Activated T-helper 2 cell treated with anti-CD3 and anti-CD28 coated beads, Interferon-gamma antibody, Interleukin-2, Interleukin-4, amounts not matched to agents 10 μg/mL and 5 μg/mL and 100 μg/mL, durations not matched to agents 14 hours and 24 hours and 36 hours (primary cell): ENCODE measurements at places on chromosomes 4 and X. TPM values are rescaled to one million over a fixed set of nuclear protein-coding genes. Genes with fewer than 3 reads are reported as not detected.

GRCh38 chrX:54178100-54178940, 4.7 kb downstream of the FAM120C start:
- H3K4me1 ChIP-seq: peaks cover 51% of the 10 kb centered on the region
- H3K36me3 ChIP-seq: peaks cover 62% of the 10 kb centered on the region
- H3K4me3 ChIP-seq: no peak overlapping the region
- no peak for DNase-seq
- peak overlapping the region; percentile 30 for H3K27ac ChIP-seq

DNA sequence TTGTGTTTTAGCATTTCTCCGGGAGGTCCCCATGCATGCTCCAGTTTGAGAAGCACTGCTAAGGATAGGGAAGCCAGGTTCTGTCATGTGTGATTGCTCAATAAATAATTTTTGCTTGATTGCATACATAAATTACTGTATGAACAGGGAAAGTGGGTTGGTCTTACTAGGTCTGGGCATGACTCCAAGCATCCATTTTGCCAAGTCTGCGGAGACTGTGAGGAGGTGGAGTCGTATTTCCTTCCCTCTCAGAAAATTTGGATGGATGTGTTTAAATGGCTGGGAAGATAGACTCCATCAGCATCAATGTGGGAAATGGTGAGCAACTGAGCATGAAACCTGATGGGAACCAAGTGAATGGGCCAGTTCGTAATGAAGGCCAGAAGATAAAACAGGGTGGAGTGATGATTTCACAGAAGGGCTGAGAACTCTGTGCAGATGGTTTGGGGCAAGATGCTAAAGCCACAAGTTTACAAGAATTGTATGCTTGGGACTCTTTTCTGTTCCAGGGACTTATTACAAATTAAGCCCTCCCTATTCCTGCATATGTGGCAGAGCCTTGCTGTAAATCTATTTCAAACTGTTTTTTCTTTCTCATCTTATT, 84.1 kb downstream of the NHS start:
- no peaks in the 10 kb centered on the region for H3K4me1 ChIP-seq
- no peak overlapping the region for H3K27ac ChIP-seq
- H3K36me3 ChIP-seq: no peaks in the 10 kb centered on the region

DNA sequence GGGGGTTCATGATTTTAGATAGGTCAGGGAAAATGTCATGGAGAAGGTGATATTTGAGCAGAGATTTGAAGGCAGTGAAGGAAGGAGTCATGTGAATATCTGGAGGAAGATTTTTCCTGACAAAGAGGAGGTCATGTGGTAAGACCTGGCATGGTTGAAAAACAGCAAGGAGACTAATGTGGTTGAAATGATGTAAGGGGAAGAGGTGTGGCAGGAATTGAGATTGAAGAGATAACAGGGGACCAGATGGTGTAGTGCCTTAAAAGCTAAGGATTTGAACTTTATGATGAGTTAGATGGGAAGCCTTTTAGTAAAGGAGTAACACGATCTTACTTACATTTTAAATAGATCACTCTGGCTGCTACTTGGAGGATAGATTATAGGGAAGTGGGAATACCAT, 210.9 kb downstream of the RTL9 start:
- no peak overlapping the region for H3K27ac ChIP-seq
- no peak for DNase-seq
- H3K27me3 ChIP-seq: no peaks in the 10 kb centered on the region
- no peaks in the 10 kb centered on the region for H3K36me3 ChIP-seq
- peaks cover 7% of the 10 kb centered on the region for H3K4me1 ChIP-seq
- no peak overlapping the region for H3K4me3 ChIP-seq

DNA sequence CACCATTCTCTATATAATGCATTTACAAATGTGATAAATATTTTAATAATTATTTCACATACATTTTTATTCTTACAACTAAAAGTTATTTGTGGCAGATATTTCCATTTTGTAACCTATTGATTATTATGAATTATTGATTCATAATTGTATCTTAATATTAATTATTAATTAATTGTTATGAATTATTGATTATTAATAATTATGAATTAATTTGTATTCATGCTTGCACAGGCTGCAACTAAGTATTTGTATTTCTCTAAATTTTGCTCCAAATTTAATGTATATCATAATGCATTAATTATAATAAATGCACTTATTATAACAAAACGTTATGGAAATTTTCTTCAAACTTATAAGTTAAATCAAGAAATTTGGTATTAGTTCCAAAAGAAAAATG, 929.7 kb downstream of the PCDH7 start:
- H3K36me3 ChIP-seq: no peaks in the 10 kb centered on the region
- H3K27me3 ChIP-seq: no peaks in the 10 kb centered on the region
- DNase-seq: no peak
- no peak overlapping the region for H3K4me3 ChIP-seq

GRCh38 chrX:43386875-43387274, 269.2 kb upstream of the MAOA start:
- H3K27ac ChIP-seq: no peak overlapping the region
- DNase-seq: no peak
- no peaks in the 10 kb centered on the region for H3K27me3 ChIP-seq
- no peaks in the 10 kb centered on the region for H3K36me3 ChIP-seq
- peaks cover 3% of the 10 kb centered on the region for H3K4me1 ChIP-seq

DNA sequence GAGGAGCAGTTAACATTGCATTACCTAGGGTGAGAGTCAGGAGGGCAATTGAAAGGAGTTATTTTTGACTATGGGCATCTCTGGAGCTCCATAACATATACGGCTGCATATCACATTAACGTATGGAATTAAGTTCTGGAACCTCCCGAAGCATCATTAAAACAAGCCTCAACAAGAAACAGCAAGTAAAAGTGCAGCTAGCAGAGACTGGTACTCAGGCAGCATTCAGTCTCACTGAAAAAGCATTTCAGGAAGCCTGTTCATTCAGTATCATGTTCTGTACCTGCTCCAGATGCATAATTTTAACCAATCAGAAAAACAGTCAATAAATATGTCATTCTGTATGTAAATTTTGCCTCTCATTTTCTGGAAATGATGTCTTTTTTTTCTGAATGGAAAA, 299.6 kb downstream of the EPHA5 start:
- H3K4me1 ChIP-seq: no peaks in the 10 kb centered on the region
- no peak overlapping the region for H3K27ac ChIP-seq
- no peaks in the 10 kb centered on the region for H3K36me3 ChIP-seq
- H3K27me3 ChIP-seq: no peaks in the 10 kb centered on the region
- DNase-seq: no peak
- H3K4me3 ChIP-seq: no peak overlapping the region

GRCh38 chr4:127244515-127244914, 388.2 kb upstream of the INTU start:
- no peaks in the 10 kb centered on the region for H3K27me3 ChIP-seq
- no peak overlapping the region for H3K27ac ChIP-seq
- no peaks in the 10 kb centered on the region for H3K36me3 ChIP-seq
- DNase-seq: no peak
- H3K4me3 ChIP-seq: no peak overlapping the region

DNA sequence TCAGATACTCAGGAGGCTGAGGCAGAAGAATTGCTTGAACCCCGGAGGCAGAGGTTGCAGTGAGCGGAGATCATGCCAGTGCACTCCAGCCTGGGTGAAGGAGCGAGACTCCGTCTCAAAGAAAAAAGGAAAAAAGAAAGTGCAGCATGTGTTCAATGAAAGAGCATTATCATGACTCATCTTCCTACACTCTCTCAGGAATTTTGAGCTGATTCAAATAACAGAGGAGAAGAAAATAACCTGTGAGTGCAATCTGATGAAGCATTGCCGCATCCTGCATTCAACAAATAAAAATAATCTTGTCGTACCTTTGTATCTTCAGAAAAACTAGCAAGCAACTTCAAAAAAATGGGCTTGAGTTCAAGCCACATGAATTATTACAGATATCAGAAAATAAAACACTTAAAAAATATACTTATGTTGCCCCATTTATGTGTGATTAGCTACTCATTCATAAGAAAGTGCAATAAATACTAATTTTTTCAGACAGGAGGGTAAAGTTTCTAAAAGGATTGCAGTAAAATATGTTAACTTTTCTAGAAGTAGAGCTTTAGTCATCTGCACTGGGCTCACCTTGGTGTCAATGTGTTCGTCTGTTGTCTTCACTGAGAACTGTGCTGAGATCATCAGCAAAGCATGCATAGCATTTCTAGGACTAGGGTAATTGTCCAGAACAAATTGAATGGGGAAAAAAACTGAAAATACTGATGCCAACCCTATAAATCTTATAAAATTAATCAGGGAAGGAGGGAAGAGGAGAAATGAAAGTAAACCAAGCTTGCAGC, 90.4 kb upstream of the VCX3B start:
- H3K4me3 ChIP-seq: no peak overlapping the region
- H3K36me3 ChIP-seq: no peaks in the 10 kb centered on the region
- no peak overlapping the region for H3K27ac ChIP-seq
- DNase-seq: no peak
- no peaks in the 10 kb centered on the region for H3K27me3 ChIP-seq

DNA sequence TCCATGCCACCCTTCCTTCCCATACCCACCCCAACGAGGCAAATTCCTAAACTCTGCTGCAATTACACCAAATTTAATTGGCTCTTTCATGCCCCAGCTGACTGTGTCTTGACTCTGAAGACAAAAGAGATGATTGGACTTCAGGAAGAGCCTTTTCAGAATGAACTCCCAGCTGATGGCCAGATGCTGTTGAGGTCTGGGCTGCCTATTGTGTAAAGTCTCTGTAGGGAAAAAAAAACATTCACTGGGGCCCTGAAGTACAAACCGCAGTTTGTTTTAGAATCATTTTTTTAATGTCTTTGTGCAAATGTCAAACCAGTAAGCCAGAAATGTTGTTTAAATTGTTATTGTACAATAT, 174.8 kb downstream of the HHIP start:
- no peak overlapping the region for H3K27ac ChIP-seq
- no peaks in the 10 kb centered on the region for H3K27me3 ChIP-seq
- no peak overlapping the region for H3K4me3 ChIP-seq
- DNase-seq: no peak
- H3K36me3 ChIP-seq: no peaks in the 10 kb centered on the region

- no peaks in the 10 kb centered on the region for H3K27me3 ChIP-seq
- no peak overlapping the region for H3K27ac ChIP-seq
Observed at GRCh38 chrX:71245159-71245558, 8.8 kb downstream of the ZMYM3 start.

DNA sequence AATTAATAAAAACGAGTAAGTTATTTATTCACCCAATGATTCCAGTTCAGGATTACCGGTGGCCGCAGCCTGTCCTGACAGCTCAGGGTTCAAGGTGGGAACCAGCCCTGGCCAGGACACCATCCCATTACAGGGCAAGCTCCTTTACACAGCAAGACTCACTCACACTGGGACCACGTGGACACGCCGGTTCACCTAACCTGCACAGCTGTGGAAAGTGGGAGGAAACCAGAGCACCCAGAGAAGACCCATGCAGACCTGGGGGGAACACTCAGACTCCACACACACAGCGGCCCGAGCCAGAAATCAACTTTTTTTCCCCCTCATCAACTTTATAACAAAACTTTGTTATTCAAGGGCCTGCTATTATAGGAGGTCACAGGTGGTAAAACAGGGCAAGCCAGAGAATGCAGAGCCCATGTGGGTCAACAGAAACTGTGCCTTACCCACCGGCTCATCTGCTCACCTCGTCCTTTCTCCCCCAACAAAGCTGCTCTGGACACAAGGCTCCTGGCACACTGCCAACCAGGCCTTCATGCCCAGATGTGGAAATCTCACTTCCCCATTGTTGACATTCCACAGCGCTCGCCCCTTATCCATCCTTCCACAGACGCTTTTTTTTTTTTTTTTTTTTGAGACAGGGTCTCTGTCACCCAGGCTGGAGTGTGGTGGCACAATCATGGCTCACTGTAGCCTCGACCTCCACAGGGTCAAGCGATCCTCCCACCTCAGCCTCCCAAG, 8.0 kb upstream of the ODAPH start:
- H3K27me3 ChIP-seq: no peaks in the 10 kb centered on the region
- no peak for DNase-seq
- no peak overlapping the region for H3K27ac ChIP-seq

GRCh38 chr4:165502916-165503907, 124.4 kb downstream of the CPE start:
- H3K27ac ChIP-seq: no peak overlapping the region
- no peak for DNase-seq
- no peaks in the 10 kb centered on the region for H3K36me3 ChIP-seq

GRCh38 chrX:125378205-125378604, 58.5 kb downstream of the TEX13C start:
- H3K4me3 ChIP-seq: no peak overlapping the region
- no peaks in the 10 kb centered on the region for H3K27me3 ChIP-seq
- H3K27ac ChIP-seq: no peak overlapping the region
- no peaks in the 10 kb centered on the region for H3K36me3 ChIP-seq

GRCh38 chrX:17377795-17378194, 2.8 kb downstream of the NHS start:
- peaks cover 29% of the 10 kb centered on the region for H3K27me3 ChIP-seq
- no peaks in the 10 kb centered on the region for H3K36me3 ChIP-seq
- DNase-seq: no peak
- no peak overlapping the region for H3K4me3 ChIP-seq

GRCh38 chr4:119663160-119663788, 34.7 kb upstream of the PDE5A start:
- no peak overlapping the region for H3K27ac ChIP-seq
- no peaks in the 10 kb centered on the region for H3K4me1 ChIP-seq
- no peaks in the 10 kb centered on the region for H3K36me3 ChIP-seq
- no peaks in the 10 kb centered on the region for H3K27me3 ChIP-seq

- H3K27ac ChIP-seq: no peak overlapping the region
- no peak for DNase-seq
- no peaks in the 10 kb centered on the region for H3K4me1 ChIP-seq
- H3K4me3 ChIP-seq: no peak overlapping the region
- peaks cover 2% of the 10 kb centered on the region for H3K27me3 ChIP-seq
- no peaks in the 10 kb centered on the region for H3K36me3 ChIP-seq
Observed at GRCh38 chr4:112951362-112952312, 97.8 kb upstream of the ANK2 start.

DNA sequence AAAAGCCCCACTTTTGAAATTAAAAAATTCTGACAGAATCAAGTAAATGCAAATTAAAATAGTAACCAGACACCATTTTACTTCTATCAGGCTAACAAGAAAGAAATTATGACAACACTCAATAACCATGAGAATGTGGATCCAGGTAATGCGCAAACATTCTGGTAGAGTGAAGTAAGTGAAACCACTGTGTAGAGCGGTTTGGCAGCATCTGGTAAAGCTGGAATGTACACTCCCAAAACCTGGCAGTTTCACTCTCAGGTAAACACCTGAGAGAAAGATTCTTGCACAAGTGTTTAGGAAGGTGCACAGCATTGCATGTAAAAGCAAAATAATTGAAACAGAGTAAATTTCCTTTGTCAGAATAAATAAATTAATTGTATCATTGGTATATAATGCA, 81.8 kb downstream of the TRIML1 start:
- H3K27ac ChIP-seq: no peak overlapping the region
- no peaks in the 10 kb centered on the region for H3K36me3 ChIP-seq
- H3K4me1 ChIP-seq: no peaks in the 10 kb centered on the region
- no peak overlapping the region for H3K4me3 ChIP-seq
- no peak for DNase-seq

- DNase-seq: no peak
- no peak overlapping the region for H3K4me3 ChIP-seq
- H3K27me3 ChIP-seq: no peaks in the 10 kb centered on the region
- peaks cover 6% of the 10 kb centered on the region for H3K4me1 ChIP-seq
- no peak overlapping the region for H3K27ac ChIP-seq
Observed at GRCh38 chrX:123871309-123871708, 11.5 kb downstream of the XIAP start.

- H3K4me1 ChIP-seq: no peaks in the 10 kb centered on the region
- H3K4me3 ChIP-seq: no peak overlapping the region
- no peak for DNase-seq
- H3K36me3 ChIP-seq: no peaks in the 10 kb centered on the region
Observed at GRCh38 chr4:92232566-92232965, 71.2 kb upstream of the GRID2 start.

ARHGAP24 gene
- total RNA-seq: not detected in 2 replicates

PSAPL1 gene
- not detected in 2 replicates for total RNA-seq

GLOD5 gene
- total RNA-seq: not detected in 2 replicates
